Activated naive CD4-positive, alpha-beta T cell treated with Interleukin-2 at 50 U/mL for 16 hours (primary cell): ENCODE measurements at places on chromosomes 1 and 21.

DNA sequence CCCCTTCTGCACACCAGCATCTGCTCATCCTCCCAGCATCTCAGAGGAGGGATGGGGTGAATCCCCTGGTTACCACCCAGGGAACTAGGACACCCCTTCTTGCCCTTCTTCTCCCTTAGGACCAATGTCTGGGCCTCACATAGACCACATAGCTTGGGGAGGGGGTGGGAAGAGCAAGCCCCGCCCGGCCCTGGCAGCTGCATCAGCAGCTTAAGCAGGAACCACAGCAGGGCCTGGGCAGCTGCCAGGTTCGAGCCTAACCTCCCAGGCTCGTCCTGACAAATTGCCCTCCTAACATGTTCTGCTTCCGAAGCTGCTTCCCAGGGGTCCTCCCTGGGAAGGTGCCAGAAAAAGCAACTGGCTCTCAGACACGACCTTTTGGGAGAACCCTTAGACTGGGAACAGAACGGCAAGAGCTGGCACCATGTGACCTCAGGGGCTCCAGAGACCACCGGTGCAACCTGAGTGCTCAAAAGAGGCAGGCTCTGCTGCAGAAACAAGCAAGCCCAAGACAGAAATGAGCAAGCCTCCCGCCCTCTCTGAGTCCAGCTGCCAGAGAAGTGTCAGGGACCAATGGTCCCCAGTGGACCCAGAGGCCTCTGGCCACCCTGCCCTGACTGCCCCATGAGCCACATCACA, 18.4 kb upstream of the CLSTN1 start:
- DNase-seq = no peak

GRCh38 chr1:205588636-205589035, 43.2 kb downstream of the ELK4 start:
- peak; percentile 7 for DNase-seq

DNA sequence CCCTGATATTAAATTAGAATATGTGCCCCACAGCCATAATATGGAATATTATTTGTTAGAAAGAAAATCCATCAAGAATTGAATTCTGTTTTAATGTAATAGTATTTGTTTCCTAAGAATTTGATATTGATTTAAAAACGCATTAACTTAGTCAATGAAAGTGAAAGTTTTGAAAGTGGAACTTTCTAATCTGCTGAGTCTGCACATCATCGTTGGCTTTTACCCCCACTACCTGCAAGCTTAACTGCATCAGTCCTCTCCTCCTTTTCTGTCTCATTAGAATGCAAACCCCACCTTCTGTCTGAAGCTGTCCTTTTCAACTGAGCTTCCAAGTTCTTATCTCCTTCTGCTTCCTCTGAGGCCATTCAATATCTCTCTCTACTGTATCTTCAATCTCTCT, 42.5 kb downstream of the XCL1 start:
- DNase-seq = no peak

- no peak for DNase-seq
Observed at GRCh38 chr21:40516335-40516734, 330.6 kb downstream of the DSCAM start.

DNA sequence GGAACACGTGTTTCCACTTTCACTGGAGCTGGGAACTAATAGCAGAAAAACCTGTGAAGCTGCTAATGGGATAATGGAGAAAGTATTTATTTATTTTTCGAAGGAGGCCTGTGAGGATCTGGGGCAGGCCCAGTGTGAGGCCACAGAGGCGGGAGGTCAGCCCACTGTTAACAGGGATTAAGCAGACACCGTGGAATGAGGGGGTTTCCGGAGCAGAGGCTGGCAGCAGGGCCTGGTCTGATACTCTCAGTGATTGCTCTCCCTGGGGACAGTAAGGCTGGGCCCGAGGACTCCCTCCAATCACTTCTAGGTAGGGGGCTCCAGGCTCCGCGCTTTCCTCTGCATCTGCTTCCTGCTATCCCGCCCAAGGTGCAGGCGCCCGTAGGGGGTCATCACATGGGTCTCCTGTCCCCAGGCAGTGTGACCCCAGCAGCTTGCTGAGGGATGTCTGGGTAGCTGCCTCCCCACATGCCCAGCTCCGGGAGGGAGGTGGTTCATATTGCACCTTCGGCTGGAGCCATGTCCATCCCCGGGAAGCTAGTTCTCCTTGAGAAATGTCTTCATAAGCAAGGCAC, 28.8 kb upstream of the CDCA8 start:
- no peak for DNase-seq

- no peak for DNase-seq
Observed at GRCh38 chr1:186189156-186189555, 185.9 kb downstream of the TPR start.

DNA sequence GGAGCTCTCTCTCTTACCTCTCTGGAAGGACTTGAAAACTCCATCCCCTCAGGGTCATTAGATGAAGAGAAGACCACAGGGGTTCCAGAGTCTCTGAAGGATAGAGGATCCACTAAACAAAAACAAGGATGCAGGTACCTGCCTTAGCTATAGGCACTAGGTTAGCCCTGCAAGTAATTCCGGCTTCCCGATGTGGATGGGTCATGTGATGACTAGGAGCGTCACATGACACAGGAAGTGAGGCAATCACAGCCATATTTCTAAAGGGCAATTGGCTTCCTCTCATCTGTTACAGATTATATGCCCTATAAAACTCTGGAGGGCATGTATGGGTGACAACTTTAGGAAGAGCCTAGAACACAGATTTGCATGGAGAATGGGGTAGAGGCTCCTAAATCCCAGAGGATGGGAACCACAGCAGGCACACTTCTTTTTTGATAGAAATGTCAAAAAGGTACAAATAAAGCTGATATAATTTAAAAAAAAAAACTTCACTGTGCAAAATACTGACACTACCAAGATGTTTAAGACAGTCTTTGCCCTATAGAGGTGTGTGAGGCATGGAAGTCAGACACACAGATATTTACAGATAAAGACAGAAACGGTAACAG, 14.1 kb downstream of the ENTREP3 start:
- DNase-seq = peak; percentile 66

- no peak for DNase-seq
Observed at GRCh38 chr1:203034422-203035110, 8.3 kb downstream of the PPFIA4 start.

GRCh38 chr1:35580949-35581388, 7.9 kb downstream of the TFAP2E start:
- no peak for DNase-seq

- no peak for DNase-seq
Observed at GRCh38 chr1:207007352-207008033, 25.1 kb downstream of the C1orf116 start.

DNA sequence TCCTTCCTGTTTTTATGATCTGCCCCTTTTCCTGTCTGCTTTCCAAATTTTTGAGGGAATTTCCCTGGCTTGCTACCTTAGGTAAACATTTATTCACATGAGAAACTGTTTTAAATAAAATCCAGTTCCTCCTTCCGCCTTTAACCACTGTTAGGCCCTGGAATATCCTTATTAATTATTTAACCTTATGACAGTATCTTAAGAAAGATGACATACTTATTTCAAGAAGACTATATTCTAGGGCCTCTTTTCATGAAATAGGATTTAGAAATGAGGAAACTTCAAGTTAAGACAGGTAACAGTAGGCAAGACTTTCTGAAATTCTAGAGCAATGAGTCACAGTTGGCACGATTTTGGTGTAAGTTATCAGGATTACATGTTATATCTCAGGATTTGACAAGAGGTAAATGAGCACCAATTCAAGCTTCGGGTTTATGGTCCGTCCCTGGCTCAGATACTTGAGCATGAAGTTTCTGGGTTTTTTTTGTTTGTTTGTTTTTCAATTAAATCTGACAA, 2.0 kb upstream of the TNFSF18 start:
- DNase-seq = no peak
